ENCODE measurements at places on chromosomes 4 and X. TPM values are rescaled to one million over a fixed set of nuclear protein-coding genes. Genes with fewer than 3 reads are reported as not detected.

The GABRG1 gene
- total RNA-seq = not detected

The SPARCL1 gene
- total RNA-seq = under 0.01 TPM

The HERC5 gene
- 0.17 TPM for total RNA-seq

The UGT2B10 gene
- total RNA-seq = not detected

The CTAG1B gene
- not detected for total RNA-seq

The PPBP gene
- 0.34 TPM for total RNA-seq

The PLCXD1 gene
- 29.1 TPM for total RNA-seq

The ADH1A gene
- not detected for total RNA-seq

The NXF2B gene
- total RNA-seq = not detected

The EMCN gene
- not detected for total RNA-seq

The PSAPL1 gene
- total RNA-seq = not detected

The OPRPN gene
- not detected for total RNA-seq

The TMPRSS11D gene
- total RNA-seq = not detected

The MCF2 gene
- total RNA-seq = not detected

The MAGEE2 gene
- total RNA-seq = not detected

The GLOD5 gene
- total RNA-seq = not detected

The GAGE12H gene
- not detected for total RNA-seq

The SOD3 gene
- total RNA-seq = 4.5 TPM

The ETDB gene
- not detected for total RNA-seq

The NDST3 gene
- total RNA-seq = under 0.01 TPM

The ZNF711 gene
- 1.6 TPM for total RNA-seq

The RASSF6 gene
- total RNA-seq = 1.3 TPM

The NDST4 gene
- not detected for total RNA-seq

The AKAP14 gene
- total RNA-seq = not detected

The SRPK3 gene
- 0.59 TPM for total RNA-seq

The CFP gene
- total RNA-seq = under 0.01 TPM
